Amniotic stem cell (primary cell): ENCODE measurements at places on chromosomes 7 and 10.

GRCh38 chr10:652233-652632, 37.2 kb downstream of the DIP2C start:
- DNase-seq = no peak

GRCh38 chr7:152392254-152392653, 43.5 kb downstream of the KMT2C start:
- DNase-seq = no peak

DNA sequence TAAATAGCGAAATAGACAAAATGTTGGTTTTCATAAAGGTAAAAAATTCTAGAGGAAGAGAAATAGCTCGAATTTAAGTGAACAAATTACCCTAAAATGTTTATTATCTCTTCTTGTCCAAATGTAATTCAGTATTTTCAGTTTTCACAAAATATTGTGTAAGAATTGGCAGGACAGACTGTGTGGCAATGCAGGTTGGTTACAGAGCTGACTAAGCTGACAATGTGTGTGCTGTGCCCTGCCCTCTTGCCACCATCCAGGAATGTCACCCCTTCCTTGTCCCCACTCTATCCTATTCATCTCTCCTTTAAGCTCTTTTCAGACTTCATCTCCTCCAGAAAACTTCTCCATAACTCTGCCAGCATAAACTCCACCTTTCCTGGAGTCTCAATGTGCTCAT, 46.1 kb downstream of the COL28A1 start:
- DNase-seq = no peak

- DNase-seq = no peak
These were observed 10.6 kb upstream of the ADAM12 start for GRCh38 chr10:126398924-126399323.

DNA sequence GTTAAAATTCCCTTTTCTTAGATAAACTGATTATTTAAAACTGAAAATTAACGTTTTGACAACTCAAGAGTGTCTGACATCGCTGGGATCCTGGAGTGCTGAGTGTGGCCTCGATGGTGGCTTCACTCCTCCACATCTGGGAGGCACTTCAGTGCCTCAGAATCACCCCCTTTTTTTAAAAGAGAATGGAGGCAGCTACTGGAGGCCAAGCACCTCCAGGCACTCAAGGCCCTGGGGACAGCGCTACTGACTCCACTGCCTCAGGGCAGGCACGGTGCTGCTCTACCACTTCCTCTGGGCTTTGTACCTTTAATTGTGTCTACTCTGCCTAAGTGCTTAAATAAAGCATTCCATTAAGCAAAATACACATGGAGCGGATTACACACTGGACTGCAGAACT, 27.2 kb upstream of the NCAPG2 start:
- no peak for DNase-seq
